Keratinocyte (primary cell): ENCODE measurements at places on chromosomes 16 and 17.

DNA sequence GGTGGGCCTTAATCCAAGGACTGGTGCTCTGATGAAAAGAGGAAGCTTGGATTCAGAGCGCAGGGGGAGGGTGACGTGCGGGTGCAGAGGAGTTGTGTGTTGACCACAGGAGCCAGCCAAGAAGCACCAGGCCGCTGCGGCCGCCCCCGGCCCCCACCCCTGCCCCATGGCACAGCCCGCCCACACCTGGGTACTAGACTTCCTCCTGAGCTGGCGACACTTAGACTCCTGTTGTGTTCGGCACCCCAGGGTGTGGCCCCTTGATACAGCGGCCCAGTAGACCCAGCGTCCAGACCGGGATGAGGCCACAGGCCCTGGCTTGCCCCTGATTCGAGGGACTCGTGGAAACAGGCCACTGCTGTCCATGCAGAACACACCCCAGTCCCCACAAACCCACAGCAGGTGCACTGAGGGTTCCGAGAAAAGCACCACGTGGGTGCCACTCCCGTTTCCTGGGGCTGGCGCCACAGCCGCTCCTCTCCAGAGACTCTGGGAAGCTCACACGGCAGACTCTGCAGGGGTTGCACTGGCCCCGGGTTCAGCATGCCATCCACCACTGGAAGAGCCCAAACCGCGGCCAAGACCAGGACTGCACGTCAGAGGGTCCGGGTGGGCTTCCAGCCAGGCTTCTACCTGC is 5.7 kb upstream of the SNAI3 start:
- no peak for DNase-seq

DNA sequence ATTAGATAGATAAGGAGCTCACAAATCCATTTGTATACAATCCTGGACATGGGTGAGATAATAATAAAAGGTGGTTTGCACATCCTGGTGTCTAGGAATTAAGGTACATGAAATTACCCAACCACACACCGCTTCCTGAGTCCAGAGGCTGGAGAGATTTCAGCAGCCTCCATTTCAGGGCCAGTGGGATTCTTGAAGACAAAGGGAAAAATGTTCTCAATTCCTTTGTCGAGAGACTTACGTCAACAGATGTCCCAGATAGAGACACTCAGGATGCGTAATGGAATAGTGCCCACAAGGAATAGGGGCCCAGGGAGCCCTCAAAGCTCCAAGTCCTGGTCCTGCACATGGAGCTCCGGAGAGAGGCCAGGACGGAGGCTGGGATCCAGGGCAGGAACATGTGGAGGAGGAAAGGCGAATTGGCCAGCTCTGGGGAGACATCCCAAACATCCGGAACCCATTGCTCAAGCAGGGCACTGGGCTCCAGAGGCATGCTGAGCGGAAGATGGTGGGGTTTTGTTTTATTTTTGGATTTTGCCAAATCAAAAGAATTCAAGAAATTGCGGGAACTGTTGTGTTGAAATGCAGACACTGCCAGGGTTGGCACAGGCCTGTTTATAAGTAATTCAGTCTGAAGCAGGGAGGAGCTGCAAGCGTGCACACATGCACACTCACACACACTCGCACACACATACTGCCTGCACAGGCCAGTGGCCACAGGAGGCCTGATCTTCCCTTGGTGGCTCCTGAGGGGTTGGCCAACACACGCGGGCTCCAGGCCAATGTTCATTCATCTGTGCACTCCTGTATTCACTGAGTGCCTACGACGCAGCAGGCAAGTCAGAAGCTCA is 97.2 kb downstream of the NOG start:
- no peak for DNase-seq

DNA sequence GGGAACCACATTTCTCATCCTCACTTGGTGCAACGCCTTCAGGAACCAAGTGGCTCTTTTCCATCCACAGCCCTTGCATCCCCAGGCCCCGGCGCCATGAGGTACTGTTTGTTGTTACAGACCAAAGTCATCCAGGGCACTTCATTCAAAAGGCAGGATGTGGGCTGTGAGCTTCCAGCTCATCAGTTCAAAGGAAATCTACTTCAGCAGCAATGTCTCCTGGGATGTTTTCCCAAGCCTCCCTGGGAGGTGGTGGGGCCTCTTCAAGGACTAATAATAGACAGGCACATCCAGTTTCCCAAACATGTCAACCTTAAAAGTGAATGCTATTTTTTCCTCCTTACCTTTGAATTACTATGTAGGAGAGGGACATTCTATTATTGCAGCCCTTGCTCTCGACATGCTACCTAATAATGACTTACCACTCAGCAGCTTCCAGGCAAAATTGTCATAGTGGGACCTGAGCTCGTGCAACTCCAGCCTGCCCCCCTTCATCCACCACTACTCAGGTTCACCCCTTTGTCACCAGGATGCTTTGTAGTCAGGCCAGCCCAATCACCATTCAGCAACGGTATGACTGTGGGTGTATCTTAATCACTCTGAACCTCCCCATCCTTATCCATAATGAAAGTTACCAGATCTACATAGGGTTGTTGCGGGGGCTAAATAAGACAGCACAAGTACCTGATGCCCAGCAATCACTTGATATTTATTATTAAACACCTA is 1.7 kb upstream of the PRKCB start:
- DNase-seq = no peak

DNA sequence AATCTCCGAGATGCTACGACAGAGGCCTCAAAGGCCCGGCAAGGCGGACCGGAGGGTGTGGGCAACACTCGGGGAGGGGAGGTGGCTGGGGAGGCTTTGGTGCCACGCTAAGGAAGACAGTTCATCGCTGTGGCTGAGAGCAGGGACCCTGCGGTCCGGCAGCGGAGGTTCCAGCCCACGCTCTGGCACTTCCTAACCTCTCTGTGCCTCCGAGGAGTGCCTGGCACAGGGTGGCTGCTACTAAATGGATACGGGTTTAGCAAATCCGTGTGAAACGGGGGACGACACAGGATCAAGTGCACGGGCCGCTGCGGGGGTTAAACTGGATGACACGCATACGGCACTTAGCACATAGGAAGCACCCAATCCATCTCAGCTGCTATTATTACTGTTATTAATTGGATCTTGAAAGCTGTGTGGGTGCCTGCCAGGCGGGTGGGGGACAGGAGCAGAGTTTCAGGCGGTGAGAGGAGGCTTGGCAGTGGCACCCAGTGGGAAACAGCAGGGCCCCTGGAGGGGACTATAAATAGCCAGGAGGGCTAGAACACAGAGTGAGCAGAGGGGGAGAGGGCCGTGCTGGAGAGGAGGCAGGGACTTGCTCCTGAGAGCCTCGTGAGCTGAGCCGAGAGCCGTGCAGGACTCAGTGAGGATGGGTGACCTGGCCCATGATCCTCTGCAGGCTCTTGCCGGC is 45.0 kb downstream of the ABR start:
- DNase-seq = no peak

- DNase-seq = no peak
Measured at GRCh38 chr16:1076801-1077576, 4.4 kb downstream of the SSTR5 start.

GRCh38 chr17:78184351-78184750 is 2.5 kb downstream of the TK1 start:
- DNase-seq = no peak

DNA sequence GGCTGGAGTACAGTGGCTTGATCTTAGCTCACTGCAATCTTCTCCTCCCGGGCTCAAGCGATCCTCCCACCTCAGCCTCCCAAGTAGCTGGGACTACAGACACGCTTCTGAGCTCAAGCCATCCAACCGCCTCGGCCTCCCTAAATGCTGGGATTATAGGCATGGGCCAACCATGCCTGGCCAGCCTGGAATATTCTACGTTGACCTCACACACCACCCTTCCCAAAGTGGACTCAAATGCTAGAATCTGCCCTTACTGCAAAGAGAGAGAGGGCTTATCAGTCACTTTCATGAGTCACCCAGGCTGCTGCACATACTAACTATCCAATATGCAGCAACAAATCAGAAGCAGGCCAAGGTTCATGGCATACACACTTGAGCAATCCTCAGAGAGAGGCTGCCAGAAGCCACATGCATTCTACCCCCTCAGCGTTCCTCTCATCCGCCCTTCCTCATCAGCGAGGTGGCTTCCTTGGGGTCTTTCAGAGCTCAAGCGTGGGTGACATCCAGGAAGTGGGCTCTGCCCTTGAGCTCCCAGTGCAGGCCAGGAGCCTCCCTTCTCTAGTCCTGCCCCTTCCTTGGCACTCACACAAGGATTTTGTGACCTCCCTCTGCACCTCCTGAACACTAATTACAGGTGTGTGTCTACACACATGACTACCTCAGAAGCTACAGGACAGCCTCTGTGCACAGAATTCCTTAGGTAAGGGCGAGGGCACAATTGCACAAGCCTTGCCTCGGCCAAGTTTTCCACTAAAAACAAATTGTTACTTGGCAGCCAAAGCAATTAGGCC is 24.8 kb upstream of the SIAH1 start:
- no peak for DNase-seq

GRCh38 chr17:73941919-73942530 is 261.5 kb upstream of the RPL38 start:
- no peak for DNase-seq

GRCh38 chr17:51612692-51613091 is 352.3 kb downstream of the UTP18 start:
- no peak for DNase-seq

DNA sequence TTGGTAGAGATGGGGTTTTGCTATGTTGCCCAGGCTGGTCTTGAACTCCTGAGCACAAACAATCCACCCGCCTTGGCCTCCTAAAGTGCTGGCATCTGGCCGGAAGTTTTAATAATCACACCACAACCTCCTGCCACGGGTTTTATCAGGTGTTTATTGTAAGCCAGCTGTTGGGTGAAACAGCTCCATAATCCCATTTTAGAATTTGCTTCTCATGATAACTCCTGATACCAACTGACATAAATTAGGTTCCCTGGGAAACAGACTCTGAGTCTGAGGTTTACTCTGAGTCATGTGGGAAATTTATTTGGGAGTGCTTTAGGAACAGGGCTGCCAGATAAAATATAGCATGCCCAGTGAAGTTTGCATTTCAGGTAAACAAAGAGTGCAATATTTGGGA is 122.6 kb upstream of the MED13 start:
- no peak for DNase-seq

DNA sequence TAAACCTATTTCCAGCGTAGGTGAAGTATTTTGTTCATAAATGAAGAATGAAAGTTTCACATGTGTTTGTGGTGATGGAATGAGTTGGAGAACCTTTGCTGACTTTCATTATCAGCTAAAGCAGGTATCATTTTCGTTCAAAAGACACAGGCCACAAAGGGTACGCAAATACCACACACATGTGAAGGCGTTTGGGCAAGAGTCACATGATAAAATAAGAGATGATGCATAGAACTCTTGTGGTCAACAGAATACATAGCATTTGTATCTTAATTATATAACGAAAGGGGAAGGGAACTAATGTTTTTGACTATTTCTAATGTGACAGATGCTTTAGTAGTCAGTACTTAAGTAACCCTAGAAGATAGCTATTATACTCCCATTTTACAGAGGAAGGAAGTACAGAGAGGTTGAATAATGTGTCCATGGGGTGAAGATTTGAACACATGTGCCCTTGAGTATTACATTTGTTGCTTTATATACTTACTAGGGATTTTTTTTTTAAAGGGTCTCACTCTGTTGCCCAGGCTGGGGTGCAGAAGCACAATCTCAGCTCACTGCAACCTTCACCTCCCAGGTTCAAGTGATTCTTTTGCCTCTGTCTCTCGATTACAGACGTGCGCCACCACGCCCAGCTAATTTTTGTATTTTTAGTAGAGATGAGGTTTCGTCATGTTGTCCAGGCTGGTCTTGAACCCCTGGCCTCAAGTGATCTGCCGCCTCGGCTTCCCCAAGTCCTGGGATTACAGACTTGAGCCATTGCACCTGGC is 4.8 kb downstream of the RPA1 start:
- no peak for DNase-seq

- no peak for DNase-seq
Measured at GRCh38 chr17:41932816-41933389, 2.5 kb downstream of the ODAD4 start.

DNA sequence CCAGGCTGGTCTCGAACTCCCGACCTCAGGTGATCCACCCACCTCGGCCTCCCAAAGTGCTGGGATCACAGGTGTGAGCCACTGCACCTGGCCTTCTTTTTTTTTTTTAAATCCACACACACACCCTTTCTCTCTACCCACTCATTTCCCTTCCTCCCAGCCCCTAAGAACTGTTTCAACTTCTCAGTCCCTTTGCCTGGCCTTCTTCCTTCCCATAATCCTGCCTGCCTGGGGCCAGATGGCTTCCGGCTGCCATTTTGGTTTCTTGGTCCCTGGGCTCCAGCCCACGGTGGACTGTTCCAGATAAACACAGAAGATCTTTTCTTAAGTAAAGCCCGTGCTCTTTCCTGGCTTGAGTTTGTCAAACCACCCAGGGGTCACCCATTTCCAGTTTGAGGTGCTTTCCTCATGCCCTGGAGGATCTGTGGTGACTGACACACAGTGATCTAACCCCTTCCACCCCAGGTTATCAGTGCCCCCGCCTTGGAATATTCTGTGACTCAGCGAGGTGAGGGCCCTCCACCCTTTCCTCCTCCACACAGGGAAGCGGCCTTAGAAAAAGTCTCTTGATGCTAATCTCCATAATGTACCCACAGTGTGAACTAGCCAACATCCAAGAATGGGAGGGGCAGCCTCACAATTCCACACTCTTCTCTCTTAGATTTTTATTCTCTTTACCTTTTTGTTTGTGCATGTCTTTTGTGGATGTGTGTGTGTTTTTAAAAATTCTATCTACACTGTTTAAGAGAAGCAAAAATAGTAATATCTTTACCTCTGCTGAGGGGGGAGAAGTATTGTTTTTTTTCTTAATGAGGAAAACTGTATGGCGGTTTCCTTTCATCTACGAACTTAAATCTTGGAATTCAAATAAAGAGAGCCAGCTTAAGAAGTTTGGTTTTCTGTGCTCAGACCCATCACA is 60.0 kb downstream of the CRISPLD2 start:
- peak; percentile 60 for DNase-seq

- DNase-seq = no peak
Measured at GRCh38 chr17:17513626-17514025, 17.4 kb upstream of the RASD1 start.

- DNase-seq = no peak
Measured at GRCh38 chr16:17362183-17362582, 108.6 kb downstream of the XYLT1 start.

- DNase-seq = no peak
Measured at GRCh38 chr16:81582655-81583441, 138.2 kb downstream of the CMIP start.

DNA sequence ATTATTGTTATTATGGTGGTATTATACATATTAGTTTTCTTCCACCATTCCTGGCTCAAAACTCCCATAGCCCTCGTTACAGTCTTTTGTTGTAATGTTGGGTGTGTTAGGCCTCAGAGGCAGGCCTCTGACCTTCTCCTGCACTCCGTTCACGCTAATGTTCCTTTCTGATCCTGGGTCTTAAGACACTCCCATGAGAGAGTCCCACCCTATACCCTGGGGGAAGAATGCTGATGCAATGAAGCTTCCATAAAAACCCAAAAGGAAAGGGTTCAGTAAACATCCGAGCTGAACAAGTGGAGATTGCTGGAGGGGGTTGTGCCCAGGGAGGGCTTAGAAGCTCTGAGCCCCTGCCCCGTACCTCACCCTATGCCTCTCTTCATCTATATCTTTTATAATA is 141.3 kb upstream of the NETO2 start:
- no peak for DNase-seq
